ENCODE measurements at places on chromosomes 4 and X. TPM values are rescaled to one million over a fixed set of nuclear protein-coding genes. Genes with fewer than 3 reads are reported as not detected.

The NPY1R gene
- polyA plus RNA-seq, result 9.2 TPM

The RP2 gene
- 2.0 TPM for polyA plus RNA-seq

The SUPT20HL1 gene
- not detected for polyA plus RNA-seq

The SNX25 gene
- polyA plus RNA-seq, result 5.5 TPM

The PRDM5 gene
- 5.1 TPM for polyA plus RNA-seq

The CSTF2 gene
- 6.1 TPM for polyA plus RNA-seq

The HSFX2 gene
- 0.18 TPM for polyA plus RNA-seq

The FOXR2 gene
- not detected for polyA plus RNA-seq

The CENPVL3 gene
- not detected for polyA plus RNA-seq

The FAM50A gene
- polyA plus RNA-seq, result 106 TPM

The MAPK10 gene
- polyA plus RNA-seq, result 3.8 TPM

The BRS3 gene
- 0.03 TPM for polyA plus RNA-seq

The ANOS1 gene
- 2.5 TPM for polyA plus RNA-seq

The NUDT6 gene
- polyA plus RNA-seq, result 17.0 TPM

The ADGRG4 gene
- polyA plus RNA-seq, result 0.18 TPM

The SMIM10 gene
- 11.0 TPM for polyA plus RNA-seq

The NLRP2B gene
- 0.11 TPM for polyA plus RNA-seq

The CT45A5 gene
- not detected for polyA plus RNA-seq

The DCHS2 gene
- polyA plus RNA-seq, result under 0.01 TPM

The PSAPL1 gene
- polyA plus RNA-seq, result 0.22 TPM

The CSAG1 gene
- not detected for polyA plus RNA-seq

The CXCL5 gene
- polyA plus RNA-seq, result 0.34 TPM

The RAB40A gene
- polyA plus RNA-seq, result not detected

The SPATA4 gene
- 0.09 TPM for polyA plus RNA-seq

The HTATSF1 gene
- polyA plus RNA-seq, result 16.0 TPM

The MAMLD1 gene
- 10.0 TPM for polyA plus RNA-seq

The WNK3 gene
- 0.45 TPM for polyA plus RNA-seq

The F11 gene
- polyA plus RNA-seq, result not detected

The GAK gene
- polyA plus RNA-seq, result 77.5 TPM

The AR gene
- 6.3 TPM for polyA plus RNA-seq

The TRIM60 gene
- not detected for polyA plus RNA-seq

The RNF128 gene
- 9.1 TPM for polyA plus RNA-seq

The FAM149A gene
- polyA plus RNA-seq, result 12.7 TPM

The SLIT2 gene
- polyA plus RNA-seq, result 2.2 TPM

The NAP1L2 gene
- polyA plus RNA-seq, result 1.3 TPM

The IL2 gene
- polyA plus RNA-seq, result not detected

The DRP2 gene
- not detected for polyA plus RNA-seq

The ZNF630 gene
- polyA plus RNA-seq, result 0.76 TPM

The TMPRSS11F gene
- polyA plus RNA-seq, result not detected

The RTL3 gene
- polyA plus RNA-seq, result 0.04 TPM

The LRIT3 gene
- 0.10 TPM for polyA plus RNA-seq

The FAM47C gene
- polyA plus RNA-seq, result not detected

The ADH7 gene
- not detected for polyA plus RNA-seq

The CDKL5 gene
- 1.4 TPM for polyA plus RNA-seq

The TAF9B gene
- polyA plus RNA-seq, result 18.8 TPM
